Thoracic aorta (tissue), 2 donors: ENCODE measurements at places on chromosomes 12 and 14. TPM values are rescaled to one million over a fixed set of nuclear protein-coding genes. Genes with fewer than 3 reads are reported as not detected.

The ZDHHC22 gene
- not detected for total RNA-seq

The MAP3K9 gene
- total RNA-seq = 0.63 TPM

The NEUROD4 gene
- not detected for total RNA-seq

The CEP128 gene
- 2.1 TPM for total RNA-seq

GRCh38 chr14:35385042-35385839, 19.3 kb downstream of the NFKBIA start:
- no peak for DNase-seq

DNA sequence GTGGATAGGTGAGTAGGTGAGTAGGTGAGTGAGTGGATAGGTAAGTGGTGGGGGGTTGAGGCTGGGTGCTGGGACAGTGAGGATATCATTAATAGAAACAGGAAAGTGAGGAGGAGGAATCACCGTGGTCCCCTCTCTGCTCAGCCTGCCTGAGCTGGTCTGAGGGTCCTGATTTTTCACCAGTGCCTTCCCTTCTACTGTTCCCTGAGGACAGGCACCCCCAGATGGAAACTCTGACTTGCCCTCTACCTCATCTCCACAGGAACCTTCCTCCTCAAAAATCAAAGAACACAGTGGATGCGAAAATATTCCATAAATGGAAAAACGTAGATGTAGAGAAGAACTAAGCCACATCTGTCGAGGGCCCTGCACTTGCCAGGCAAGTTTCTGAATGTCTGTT, 1.9 kb downstream of the GPR68 start:
- no peak for DNase-seq

GRCh38 chr14:98514016-98514415, 758.0 kb downstream of the BCL11B start:
- no peak for DNase-seq

- DNase-seq = no peak
These were observed 525.4 kb downstream of the TMEM121 start for GRCh38 chr14:106051796-106052195.

DNA sequence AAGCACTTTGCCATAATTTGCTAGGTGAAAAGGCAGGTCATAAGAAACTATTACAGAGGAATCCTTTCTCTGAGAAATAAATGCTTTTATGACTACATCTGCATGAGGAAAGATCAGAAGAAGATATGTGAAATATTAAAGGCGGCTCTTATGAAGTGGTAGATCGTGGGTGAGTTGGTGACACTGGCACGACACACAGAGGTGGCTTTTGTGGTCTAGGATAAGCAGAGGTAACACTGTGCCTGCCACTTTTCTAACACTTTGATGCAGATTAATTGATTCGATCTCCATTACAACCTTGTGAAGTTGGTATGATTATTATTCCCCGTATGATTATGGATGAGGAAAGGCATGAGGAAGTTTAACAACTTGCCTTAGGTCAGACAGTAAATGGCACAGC, 60.0 kb upstream of the ELK3 start:
- DNase-seq = no peak

GRCh38 chr12:12693111-12693671, 2.8 kb downstream of the GPR19 start:
- DNase-seq = no peak

- no peak for DNase-seq
These were observed 328.8 kb upstream of the DIO3 start for GRCh38 chr14:101232340-101233020.

DNA sequence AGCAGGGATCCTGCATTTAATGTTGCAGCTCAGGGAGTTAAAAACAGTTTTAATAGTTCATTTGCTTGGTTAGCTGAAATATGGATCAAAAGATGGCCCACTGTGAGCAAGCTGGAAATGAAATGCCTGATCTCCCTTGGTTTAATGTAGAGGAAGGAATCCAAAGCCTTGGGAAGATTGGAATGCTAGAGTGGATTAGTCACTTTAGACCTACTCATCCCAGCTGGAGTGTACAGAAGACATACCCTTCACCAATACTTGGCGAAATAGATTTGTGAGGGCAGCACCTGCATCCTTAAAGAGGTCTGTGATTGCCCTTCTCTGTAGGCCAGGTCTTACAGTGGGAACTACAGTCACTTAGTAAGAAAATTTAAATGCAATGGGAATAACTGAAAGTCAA, 58.0 kb upstream of the KRAS start:
- no peak for DNase-seq

DNA sequence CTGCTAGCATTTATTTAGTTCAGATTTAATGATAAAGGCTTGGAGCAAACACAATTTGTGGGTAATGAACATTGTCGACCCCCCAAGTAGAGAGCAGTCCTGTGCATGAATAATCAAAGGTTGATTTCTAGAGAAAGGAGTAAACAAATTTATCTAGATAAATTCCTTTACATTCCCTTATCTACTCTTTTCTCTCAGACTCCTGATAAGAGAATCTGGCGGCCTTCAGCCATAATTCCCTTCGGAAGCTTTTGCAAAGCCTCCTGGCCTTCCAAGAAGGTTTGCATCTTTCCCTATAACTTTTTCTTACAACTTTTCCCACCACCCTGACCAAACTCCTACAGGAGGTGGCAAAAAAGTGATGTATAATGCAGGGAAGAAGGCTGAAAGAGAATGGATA, 42.1 kb downstream of the TMTC3 start:
- DNase-seq = no peak
